HepG2 (cell line): ENCODE measurements at places on chromosomes 2 and 18. TPM values are rescaled to one million over a fixed set of nuclear protein-coding genes. Genes with fewer than 3 reads are reported as not detected.
A peak's percentile ranks its signal among the peaks of the same experiment; 100 is the strongest.

DNA sequence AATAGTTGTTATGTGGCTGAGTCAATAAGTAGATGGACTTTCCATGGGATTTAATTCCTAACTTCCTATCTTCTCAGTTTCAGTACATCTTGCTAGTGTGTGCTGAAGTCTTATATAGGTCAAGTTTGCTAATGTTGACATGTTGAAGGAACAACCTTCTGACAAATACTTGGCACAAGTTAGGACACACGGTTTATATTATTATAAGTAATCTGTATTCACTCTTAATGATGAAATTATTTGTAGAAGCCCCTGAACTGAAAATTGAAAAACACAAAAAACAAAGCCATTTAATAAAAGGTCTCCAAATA is 19.2 kb downstream of the ARL5A start:
- no peaks in the 10 kb centered on the region for H3K27me3 ChIP-seq
- DNase-seq = peak; percentile 17
- no peak overlapping the region for H3K4me3 ChIP-seq
- H3K4me1 ChIP-seq = peaks cover 6% of the 10 kb centered on the region

DNA sequence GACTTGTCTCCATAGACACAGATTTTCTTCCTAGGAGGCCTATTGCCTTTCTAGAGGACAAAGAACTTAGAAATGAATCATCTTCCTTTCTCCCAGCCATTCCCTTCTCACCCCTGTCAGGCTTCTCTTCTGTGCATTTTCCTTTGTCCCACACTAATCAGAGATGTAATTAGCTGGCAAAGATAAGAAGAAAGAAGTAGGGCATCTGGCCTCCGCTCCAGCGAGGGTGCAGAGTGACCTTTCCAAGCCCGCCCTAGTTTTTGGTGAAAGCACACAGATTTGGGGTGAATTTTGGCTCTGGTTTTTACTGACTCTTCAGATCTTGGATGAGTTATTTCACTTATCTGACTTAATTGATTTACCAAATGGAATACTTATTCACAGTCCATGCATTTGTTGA is 626.5 kb downstream of the ZEB2 start:
- DNase-seq = no peak
- no peak overlapping the region for H3K4me3 ChIP-seq
- no peaks in the 10 kb centered on the region; the same call in 1 of the 2 replicates for H3K4me1 ChIP-seq
- H3K27me3 ChIP-seq = peaks cover 12% of the 10 kb centered on the region; the same call in 1 of the 3 replicates
- no peak overlapping the region for H3K27ac ChIP-seq

GRCh38 chr18:44765456-44765855 is 84.8 kb downstream of the SETBP1 start:
- H3K36me3 ChIP-seq = no peaks in the 10 kb centered on the region
- no peak for DNase-seq
- H3K4me3 ChIP-seq = no peak overlapping the region

GRCh38 chr2:221255862-221256261 is 316.2 kb downstream of the EPHA4 start:
- no peaks in the 10 kb centered on the region for H3K27me3 ChIP-seq
- DNase-seq = no peak
- no peak overlapping the region for H3K27ac ChIP-seq
- H3K4me3 ChIP-seq = no peak overlapping the region
- H3K4me1 ChIP-seq = no peaks in the 10 kb centered on the region
- no peaks in the 10 kb centered on the region for H3K36me3 ChIP-seq

The HOXD4 gene
- total RNA-seq = 0.31 TPM in 1 of 2 replicates, not detected in the other
